ENCODE measurements at places on chromosomes 3 and 15.

DNA sequence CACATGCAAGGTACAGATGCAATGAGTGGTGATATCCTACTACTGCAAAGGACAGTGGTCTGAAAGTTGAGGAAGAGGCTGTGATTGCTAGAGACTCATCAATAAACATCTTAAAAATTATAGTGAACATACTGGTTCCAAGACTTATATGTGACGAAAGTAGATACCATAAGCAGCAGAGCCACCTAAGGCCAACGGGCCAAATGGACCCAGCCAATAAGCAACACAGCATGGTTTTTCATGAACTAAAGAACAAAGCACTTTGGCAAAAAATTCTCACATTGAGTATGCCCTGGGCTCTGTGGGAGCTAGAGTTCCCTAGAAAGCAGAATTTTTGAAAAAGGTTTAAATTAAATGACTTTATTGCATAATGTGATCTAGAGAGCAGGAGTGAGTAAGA is 272.1 kb downstream of the SI start:
- DNase-seq = no peak

DNA sequence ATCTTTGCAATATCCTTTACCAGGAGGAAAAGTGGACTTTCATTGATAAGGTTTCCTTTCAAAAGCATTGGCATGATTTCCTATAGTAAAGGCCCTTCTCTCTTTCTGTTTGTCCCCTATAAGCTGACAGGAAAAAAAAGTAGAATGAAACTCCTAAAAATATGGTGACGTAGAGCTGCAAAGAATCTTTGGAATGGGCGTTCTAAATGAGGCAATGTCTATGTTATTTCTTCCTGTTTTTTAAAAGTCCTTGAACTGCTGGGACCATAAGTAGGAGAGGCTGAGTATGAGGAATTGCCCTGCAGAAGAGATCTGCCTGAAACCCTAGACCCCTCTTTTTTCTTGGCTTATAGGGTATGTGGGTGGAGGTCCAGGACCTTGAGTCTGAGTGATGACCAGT is 17.2 kb downstream of the ST3GAL6 start:
- no peak for DNase-seq

- no peak for DNase-seq
Observed at GRCh38 chr3:155747946-155748290, 3.0 kb upstream of the PLCH1 start.

DNA sequence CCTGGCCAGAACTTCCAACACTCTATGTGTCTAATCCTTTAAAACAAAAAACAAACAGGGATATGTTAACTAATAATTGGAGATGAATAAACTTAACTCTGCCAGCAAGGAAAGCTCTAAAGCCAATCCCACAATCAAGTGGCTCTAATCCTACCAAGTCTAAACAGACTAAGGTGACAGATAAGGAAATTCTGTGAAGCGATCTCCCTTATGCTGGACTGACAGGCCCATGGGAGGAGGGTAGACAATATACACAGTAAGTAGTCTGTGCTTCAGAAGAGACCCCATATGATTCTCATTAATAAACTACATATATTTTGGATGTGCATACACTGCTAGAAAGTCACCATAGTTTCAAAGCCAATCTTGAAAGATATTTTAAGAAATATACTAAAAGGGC is 10.1 kb downstream of the VPS13C start:
- DNase-seq = no peak

DNA sequence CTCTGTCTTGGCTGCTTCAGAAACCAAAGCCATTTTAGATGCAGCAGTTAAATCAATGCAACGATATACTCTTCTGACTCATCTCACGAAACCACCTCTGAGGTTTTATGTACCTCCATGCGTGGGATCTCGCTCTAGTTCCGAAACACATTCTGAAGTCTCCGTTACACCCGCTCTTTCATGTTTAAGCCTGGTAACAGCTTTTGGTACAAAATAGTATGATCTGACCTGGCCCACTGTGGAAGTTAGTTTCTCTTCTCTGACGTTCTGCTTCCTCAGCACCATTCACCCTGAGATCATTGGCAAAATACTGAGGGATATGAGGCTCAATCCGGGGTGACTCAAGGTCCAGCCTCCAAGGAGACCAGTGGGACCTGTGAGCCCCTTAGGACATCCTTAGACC is 121.9 kb downstream of the TMEM266 start:
- DNase-seq = no peak
